ENCODE measurements at places on chromosomes 12 and 14.

DNA sequence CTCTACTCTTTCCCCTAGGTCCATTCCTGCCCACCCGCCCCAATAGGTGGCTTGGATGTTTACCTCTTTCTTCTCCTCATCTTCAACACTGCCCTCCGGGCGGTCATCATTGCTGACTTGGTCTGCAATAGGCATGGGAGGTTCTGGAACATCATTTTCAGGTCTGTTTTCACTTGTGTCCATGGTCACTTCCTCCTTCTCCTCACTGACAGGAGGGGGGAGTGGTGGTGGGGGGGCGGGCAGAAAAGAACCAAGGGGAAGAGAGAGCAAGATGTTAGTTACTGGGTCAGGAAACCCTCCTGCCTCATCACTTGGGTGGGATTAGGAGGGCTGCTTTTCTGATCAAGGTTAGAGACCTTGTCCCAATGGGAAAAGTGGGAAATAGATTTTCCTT is 12.1 kb upstream of the CDH24 start:
- no peak for DNase-seq

- no peak for DNase-seq
These were observed 20.0 kb upstream of the HIF1A start for GRCh38 chr14:61675291-61675690.

- no peak for DNase-seq
These were observed 5.7 kb downstream of the TMEM19 start for GRCh38 chr12:71691504-71692129.

DNA sequence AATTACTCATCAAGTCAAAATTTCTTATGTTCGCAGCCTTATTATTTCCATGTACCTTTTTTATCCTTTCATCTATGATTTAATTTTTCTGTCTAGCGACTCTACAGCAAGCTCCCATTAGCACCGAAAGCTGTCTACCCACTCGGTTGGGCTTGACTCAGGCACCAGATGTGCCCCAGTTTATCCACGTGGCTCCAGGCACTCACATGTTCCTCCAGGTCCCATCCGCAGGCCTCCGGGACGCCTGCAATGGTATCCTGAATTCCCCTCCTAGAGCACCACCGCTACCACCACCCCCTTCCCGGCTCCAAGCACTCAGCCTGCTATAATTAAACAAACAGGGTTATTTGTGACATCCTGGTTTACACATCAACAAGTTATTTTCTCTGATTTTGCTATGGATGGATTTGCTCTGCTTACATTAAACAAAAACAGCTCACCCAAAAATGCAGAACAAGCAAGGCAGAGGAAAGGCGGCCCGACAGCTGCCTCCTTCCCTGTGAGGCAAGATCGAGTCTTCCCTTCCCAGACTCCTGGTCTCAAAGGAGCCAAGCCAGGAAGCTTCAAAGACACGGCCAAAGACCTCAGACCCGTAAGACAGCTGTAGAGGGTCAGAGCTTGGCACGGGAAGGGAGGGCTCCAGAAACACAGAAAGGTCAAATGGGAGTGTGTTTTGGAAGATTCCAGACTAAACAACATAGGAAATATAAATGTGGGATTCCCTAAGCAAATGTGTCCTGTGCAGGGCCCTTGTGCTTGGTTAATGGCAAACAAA is 253.8 kb downstream of the TTC8 start:
- no peak for DNase-seq

DNA sequence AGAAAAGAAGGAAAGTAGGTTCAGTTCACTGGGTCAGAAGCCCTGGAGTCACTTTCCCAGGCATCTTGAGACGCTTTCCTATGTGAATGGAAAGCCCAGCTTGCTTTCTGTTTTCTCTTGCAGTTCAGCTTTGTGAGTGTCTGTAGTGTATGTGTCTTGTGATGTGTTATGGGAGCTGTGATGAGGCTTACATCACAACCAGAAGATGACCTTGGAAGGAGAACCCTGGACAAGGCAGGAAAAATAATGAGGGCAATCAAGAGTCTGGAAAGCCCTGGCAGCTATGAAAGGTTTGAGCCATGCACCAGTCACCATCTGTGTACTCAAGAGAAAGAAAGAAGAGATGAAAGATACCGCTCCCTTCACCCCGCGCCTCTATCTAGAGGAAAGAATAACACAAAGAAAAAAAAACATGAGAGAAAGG is 35.2 kb upstream of the PTGR2 start:
- no peak for DNase-seq
